ENCODE measurements at places on chromosomes 1 and 21. TPM values are rescaled to one million over a fixed set of nuclear protein-coding genes. Genes with fewer than 3 reads are reported as not detected.

- H3K27me3 ChIP-seq: no peaks in the 10 kb centered on the region
- DNase-seq: no peak
- no peak overlapping the region for H3K4me3 ChIP-seq
- no peak overlapping the region for H3K27ac ChIP-seq
- no peaks in the 10 kb centered on the region for H3K4me1 ChIP-seq
Observed at GRCh38 chr21:26374817-26375216, 198.3 kb downstream of the CYYR1 start.

Gene TMEM269
- 0.22 TPM for total RNA-seq

GRCh38 chr1:167720965-167721616 is 691 bp upstream of the MPZL1 start:
- H3K27me3 ChIP-seq: peaks cover 2% of the 10 kb centered on the region
- peaks cover 40% of the 10 kb centered on the region for H3K4me1 ChIP-seq
- peak overlapping the region; percentile 3 for H3K27ac ChIP-seq
- H3K4me3 ChIP-seq: peak overlapping the region; percentile 96
- H3K36me3 ChIP-seq: peaks cover 7% of the 10 kb centered on the region

DNA sequence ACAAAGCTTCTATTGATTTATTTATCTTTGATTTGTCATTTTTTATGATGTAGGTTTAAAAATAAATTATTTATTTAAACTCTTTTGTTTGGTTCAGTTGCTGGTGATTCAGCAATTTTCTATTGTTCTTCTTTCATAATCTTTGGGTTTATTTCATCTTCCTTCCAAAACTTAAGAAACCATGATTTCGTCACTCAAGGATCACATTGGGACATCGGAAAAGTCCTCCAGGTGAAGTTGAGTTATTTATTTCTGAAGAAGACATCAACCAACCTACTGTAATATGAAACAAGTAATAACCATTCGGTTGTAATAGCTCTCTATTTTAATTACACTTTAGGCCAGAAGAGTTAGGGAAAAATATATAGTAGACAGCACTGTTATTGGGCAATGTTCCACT is 23.0 kb upstream of the WLS start:
- no peaks in the 10 kb centered on the region for H3K4me1 ChIP-seq
- H3K27me3 ChIP-seq: peaks cover 2% of the 10 kb centered on the region
- H3K27ac ChIP-seq: no peak overlapping the region
- no peak overlapping the region for H3K4me3 ChIP-seq

- H3K4me1 ChIP-seq: no peaks in the 10 kb centered on the region
- H3K27ac ChIP-seq: no peak overlapping the region
- H3K36me3 ChIP-seq: no peaks in the 10 kb centered on the region
Observed at GRCh38 chr1:203453616-203454015, 22.0 kb upstream of the PRELP start.

GRCh38 chr1:185343306-185343705 is 26.3 kb upstream of the IVNS1ABP start:
- no peak overlapping the region for H3K4me3 ChIP-seq
- H3K36me3 ChIP-seq: peaks cover 32% of the 10 kb centered on the region
- H3K27me3 ChIP-seq: no peaks in the 10 kb centered on the region
- DNase-seq: no peak

DNA sequence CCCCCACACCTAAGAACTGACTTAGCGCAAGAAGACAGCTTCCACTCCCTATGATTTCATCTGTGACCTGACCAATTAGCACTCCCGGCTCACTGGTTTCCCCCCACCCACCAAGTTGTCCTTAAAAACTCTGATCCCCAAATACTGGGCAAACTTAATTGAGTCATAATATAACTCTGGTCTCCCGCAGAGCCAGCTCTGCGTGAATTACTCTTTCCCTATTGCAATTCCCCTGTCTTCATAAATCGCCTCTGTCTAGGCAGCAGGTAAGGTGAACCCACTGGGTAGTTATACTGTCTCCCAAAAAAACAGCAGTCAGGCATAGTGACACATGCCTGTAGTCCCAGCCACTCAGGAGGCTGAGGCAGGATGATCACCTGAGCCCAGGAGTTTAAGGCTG is 36.9 kb downstream of the ZBTB8OS start:
- peaks cover 5% of the 10 kb centered on the region for H3K4me1 ChIP-seq
- H3K27me3 ChIP-seq: no peaks in the 10 kb centered on the region
- no peak overlapping the region for H3K4me3 ChIP-seq
- no peak overlapping the region for H3K27ac ChIP-seq
- H3K36me3 ChIP-seq: peaks cover 2% of the 10 kb centered on the region
- no peak for DNase-seq

Gene PDC
- not detected for total RNA-seq

DNA sequence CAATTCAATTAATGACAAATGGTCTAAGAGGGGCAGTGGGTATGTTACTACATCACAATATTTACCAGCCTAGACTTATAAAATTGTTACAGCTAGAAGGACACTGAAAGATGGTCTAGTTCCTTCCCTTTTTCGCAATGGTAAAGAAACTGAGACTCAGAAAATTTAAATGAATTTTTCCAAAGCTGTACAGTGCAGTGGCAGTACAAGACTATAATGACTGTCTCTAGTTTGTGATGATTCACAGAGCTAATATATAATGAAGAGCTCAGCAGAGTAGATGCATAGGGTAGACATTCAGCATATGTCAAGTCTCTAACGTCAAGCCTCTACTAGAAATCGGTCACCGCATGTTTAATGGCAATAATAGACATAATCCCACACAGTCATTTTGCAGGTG is 4.6 kb downstream of the PLPP3 start:
- H3K4me1 ChIP-seq: peaks cover 9% of the 10 kb centered on the region
- H3K36me3 ChIP-seq: no peaks in the 10 kb centered on the region
- H3K27ac ChIP-seq: no peak overlapping the region
- no peak for DNase-seq
- H3K4me3 ChIP-seq: no peak overlapping the region

DNA sequence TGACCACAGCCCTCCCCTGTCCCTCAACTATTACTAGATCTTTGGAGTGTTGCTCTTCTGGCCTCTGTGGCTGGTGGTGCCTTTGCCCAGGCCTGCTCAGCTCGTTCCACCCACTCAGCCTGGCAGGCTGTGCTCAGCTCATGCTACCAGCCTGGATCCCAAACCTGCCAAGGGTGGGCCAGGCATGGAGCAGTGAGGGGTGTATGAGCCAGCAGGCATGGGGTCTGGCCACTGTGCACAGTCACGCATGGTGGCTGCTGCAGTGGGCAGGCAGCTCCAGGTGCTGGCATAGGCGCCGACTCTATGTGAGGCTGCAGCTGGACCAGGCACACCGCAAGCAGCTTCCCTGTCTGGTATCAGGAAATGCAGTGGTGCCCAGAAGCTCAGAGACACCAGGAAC is 449.9 kb downstream of the MATN1 start:
- no peaks in the 10 kb centered on the region for H3K4me1 ChIP-seq
- DNase-seq: no peak
- H3K36me3 ChIP-seq: no peaks in the 10 kb centered on the region
- no peak overlapping the region for H3K4me3 ChIP-seq
- peaks cover 3% of the 10 kb centered on the region for H3K27me3 ChIP-seq

Gene SYPL2
- not detected for total RNA-seq

DNA sequence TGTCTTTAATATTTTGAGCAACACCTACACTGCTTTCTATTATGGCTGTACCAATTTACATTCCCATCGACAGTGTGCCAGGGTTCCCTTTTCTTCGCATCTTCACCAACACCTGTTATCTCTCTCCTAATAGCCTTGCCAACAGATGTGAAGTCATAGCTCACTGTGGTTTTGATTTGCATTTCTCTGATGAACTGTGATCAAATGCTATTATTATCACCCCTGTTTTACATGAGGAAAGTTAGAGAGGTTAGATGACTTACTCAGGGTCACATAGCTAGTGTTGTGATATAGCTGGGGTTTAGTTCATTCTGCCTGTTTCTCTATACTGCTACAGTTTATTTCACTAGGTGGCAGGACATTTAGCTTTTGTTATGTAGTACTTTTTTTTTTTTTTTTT is 204.1 kb downstream of the FMN2 start:
- H3K27ac ChIP-seq: no peak overlapping the region
- DNase-seq: no peak
- no peaks in the 10 kb centered on the region for H3K27me3 ChIP-seq
- no peaks in the 10 kb centered on the region for H3K4me1 ChIP-seq
- no peaks in the 10 kb centered on the region for H3K36me3 ChIP-seq
- no peak overlapping the region for H3K4me3 ChIP-seq

Gene CHI3L2
- total RNA-seq: 33.9 TPM

- H3K27me3 ChIP-seq: no peaks in the 10 kb centered on the region
- peaks cover 1% of the 10 kb centered on the region for H3K4me1 ChIP-seq
- H3K4me3 ChIP-seq: no peak overlapping the region
- no peak for DNase-seq
Observed at GRCh38 chr1:153697191-153698019, 18.9 kb downstream of the NPR1 start.
